Cardiac fibroblast (primary cell): ENCODE measurements at places on chromosomes 11 and 22.
A peak's percentile ranks its signal among the peaks of the same experiment; 100 is the strongest.

DNA sequence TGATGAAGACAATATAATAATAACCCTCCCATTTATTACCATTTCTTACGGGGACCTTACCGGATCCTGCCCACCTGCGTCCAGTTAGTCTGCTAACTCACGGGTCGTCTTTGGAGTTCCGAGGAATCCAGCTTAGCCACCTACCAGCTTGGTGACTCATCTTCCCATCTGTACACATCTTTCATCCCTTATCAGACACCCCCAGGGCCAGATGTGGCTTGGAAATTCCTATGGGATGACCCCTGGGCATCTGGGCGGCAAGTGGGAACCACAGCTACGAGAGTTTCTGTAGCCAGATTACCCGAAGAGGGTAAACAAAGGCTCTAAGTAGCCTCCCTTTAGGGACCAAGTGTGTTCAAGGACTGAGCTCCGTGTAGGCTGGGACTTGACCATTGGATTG lies 12.8 kb upstream of the PRR5 start:
- DNase-seq, result no peak

- DNase-seq, result no peak
Observed at GRCh38 chr22:17810570-17811116, 36.4 kb upstream of the BID start.

DNA sequence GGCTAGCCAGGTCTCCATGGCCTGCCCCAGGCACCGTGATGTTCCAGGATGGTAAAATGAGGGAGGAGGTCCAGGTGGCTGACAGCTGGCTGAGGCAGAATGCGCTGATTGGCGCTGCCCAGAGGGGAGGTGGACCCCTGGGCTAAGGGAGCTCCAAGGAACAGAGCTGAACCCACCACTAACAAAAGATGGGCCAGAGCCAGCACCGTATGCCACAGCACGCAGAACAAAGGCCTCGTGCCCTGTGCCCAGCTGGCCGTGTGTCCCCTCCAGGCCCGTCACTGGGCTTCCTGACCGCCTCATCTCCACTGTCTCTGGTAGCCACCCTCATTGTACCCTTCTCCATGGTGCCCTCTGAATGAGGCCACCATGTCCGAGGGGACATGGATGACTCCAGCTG lies 19.6 kb upstream of the PRODH start:
- no peak for DNase-seq

DNA sequence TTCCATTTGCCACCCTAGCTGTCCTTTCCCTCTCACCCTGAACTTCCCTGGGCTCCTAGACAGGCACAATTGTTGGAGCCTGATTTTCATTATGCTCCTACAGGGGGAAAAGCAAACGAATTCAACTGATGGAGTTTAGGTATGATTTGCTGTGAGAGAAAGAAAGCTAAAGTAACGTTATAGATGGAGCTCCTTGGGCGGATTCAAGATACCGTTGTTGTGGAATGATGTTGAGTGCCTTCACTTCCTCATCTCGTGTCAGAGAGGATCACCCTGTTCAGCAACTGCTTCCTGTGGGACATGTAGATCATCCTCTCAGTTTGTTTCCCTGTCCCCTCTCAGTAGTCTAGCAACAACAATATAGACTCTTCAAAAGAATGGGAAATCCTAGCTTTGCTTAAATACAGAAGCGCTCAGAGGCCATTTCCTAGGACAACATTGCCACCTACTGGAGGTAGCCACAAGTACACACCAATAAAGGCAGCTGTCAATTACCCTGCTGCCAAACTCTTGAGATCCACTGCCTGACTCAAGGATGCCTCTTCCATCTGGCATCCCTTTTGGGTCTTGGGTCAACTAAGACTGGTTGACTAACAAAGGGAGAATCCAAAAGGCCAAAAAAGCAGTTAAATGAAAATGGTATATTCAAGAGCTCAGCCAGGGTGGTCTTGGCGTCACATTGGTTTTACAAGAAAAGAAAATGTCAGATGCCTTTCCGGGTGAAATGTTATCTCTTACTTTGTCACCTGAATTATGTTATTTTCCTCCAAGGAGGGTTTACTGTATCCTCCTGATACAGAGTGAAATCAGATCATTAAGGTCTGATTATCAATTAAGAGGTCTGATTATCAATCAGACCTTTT lies 13.5 kb upstream of the DTX4 start:
- peak; percentile 84 for DNase-seq
